ENCODE measurements at places on chromosomes 11 and 22.

GRCh38 chr11:8442301-8442700, 151.7 kb downstream of the STK33 start:
- DNase-seq, result no peak

GRCh38 chr22:36368359-36368983, 19.3 kb downstream of the MYH9 start:
- DNase-seq, result no peak

DNA sequence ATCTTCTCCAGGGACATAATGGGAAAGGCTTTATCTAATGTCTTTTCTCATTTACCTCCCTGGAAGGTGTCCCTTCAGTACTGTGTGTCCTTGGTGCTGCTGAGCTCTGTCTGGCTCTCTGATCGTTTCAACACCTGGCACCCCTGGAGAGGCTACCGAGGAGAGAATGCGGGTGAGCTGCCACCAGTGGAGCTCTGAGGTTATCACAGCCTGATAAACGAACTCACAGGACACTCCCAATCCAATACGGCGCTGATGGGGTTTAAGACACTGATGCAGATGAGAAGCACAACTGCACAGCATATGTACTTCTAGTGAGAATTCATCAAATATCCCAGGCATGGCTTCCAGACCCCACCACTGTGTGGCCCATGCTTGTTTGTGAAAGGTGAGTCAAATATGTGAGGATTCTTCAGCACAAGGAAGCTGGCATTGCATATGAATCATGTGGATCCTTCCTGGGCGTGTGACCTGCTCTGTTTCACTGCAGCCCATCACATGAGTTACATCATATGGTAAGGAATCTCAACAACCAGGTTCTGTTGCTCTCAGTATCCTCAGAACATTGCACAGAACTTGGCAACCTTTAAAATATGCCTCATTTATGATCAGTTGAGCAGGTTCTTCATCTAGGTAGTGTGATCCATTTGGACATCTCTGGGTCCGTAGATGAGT, 34.8 kb upstream of the VWA5A start:
- no peak for DNase-seq

GRCh38 chr11:45178890-45179671, 32.6 kb downstream of the PRDM11 start:
- DNase-seq, result no peak

GRCh38 chr11:107842412-107843100, 16.0 kb downstream of the SLC35F2 start:
- DNase-seq, result no peak

DNA sequence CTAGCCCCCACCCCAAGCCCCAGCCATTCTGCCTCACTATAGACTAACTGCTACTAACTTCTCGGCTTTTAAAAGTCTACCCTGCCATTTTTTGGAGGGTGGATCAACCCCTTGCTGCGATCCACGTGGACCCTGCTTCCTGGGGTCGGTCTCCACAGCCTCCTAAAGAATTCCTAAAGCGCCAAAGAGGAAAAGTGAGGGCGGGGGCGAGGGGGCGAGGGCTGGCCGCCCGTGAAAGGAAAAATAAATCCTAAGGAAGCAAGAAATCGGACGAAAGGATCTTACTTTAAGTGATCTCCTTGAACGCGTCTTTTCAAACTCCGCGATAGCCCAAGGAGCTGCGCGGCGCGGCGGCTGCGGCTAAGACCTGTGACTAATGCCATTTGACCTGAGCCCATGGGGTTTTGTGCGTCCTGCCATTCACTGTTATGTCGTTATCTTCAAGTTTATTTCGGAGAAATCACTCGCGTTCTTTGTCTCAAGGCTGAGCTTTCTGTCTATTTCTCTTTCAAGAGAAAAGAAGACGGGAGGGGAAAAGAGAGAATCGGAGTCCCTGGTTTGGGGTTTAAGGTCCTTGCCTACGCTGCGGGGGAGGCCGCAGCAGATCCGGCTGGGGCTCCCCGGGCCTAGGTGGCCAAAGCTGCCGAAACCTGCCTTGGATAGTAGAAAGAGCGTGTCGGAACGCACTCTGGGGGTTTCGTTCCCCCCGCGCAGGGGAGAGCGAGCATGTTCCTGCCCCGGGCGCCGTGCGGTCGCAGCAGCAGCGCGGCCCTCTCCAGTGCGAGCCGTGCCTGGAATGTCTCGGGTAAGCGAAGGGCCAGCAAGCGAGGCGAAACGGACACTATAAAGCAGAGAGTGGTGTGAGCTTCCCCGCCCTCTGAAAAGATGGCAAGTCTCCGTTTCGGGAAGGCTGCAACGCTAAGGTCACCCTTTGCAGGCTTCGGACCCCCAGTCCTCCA, 2.8 kb upstream of the DBX1 start:
- no peak for DNase-seq

DNA sequence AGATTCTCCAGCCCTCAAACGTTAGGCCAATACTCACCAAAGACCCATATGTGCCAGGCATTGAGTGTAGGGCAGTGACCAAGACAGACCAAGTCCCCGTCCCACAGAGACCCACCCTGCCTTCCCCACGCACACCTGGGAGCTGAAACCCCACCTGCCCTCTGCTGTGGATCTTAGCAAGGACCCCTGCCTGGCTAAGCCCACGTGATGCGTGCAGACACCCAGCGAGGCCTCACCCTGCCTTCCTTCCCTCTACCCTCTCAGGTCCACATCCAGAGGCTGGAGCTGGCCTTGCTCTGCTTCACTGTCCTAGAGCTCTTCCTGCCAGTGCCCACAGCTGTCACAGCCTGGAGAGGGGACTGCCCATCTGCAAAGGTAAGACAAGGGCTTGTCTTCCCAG, 10.2 kb downstream of the MS4A10 start:
- no peak for DNase-seq

- DNase-seq, result no peak
These were observed 50.9 kb upstream of the PANX1 start for GRCh38 chr11:94077552-94078293.

DNA sequence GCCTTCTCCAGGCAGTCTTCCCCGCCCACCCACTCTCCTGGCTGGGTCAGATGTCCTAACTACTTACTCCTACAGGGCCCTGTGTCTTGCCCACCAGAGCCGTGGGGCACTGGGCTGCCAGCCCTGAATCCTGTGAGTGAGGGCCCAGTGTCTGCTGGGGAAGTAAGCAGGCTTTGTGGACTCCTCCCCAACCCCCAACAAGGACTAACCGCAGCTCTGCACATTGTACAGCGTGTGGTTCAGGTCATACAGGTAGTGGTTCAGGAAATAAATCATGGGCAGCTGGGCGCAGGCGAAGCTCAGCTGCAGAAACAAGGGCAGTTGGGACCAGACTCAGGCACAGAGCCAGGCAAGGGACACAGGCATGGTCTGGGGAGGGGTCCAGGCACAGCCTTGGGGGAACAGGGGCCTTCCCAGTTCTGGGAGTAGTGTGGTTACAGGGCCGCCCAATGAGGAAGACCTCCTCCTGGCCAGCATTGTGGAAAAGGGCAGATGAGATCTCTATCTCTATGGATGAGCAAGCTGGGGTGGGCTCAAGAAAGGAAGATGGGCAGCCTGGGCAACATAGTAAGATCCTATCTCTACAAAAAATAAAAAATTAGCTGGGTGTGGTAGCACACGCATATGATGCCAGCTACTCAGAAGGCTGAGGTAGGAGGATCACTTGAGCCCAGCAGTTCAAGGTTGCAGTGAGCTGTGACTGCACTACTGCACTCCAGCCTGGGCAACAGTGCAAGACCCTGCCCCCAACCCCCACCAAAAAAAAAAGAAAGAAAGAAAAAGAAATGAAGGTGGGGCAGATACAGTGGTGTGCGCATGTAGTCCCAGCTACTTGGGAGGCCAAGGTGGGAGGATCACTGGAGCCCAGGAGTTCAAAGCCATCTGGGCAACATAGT, 5.5 kb downstream of the UNC93B1 start:
- DNase-seq, result no peak

DNA sequence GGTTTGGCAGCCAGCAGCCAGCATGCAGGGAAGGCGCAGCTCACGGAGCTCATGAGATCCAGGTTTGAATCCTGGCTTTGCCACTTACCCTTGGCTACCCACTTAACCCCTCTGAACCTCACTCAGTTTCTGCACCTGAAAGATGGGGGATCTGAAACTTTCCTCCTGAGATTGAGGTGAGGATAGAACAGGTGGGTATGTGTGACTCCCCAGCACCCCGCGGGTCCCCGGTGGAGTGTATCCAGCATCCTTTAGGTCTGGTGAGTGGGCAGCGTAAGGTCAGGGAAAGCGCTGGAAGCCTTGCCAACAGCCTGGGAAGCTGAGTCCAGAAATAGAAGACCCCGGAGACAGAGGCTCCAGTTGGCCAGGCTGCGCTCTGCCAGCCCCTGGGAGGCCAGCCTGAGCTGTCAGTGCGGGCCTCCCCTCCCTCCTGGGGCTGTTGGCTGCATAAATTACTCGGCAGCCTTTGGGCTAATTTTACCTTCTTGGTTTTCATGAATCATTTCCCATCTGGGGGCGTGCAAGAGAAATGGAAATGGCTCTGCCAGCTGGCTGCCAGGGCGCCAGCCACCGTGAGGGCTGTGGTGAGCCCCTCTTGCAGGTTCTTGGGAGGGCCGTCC, 17.6 kb downstream of the PRDM11 start:
- no peak for DNase-seq

DNA sequence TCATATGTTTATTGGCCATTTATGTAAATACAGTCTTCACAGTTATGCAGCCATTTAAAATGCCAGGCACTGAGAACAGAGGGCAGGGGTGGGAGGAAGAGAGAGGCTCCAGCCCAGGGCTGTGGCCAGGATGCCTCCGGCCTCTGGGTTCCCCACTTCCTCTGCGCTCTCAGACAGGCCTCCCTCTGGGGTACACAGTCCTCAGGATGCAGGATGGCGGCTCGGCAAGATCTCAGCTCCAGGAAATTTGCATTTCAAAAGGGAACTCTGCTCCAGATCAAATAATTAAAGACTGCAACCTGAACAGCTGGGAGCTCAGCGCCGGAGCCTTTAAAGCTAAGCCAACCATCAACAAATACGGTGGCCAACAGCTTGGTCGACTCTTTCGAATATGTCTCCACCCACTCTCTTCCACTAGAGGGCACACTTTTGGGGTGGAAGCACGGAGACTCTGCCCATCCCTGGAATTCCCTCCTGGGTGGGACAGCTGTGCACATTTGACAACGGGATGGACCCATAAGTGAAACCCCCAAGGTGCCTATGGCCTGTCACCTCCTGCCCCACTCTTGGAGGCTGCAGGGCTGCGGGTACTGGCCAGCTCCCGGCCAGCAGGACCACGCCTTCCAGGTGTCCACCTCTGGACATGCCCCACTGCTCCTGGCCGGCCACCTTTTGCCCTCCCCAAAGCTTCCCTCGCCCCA, 1044.7 kb downstream of the BRD1 start:
- DNase-seq, result no peak

- DNase-seq, result no peak
These were observed 47.9 kb downstream of the KCNQ1OT1 start for GRCh38 chr11:2651826-2652271.

DNA sequence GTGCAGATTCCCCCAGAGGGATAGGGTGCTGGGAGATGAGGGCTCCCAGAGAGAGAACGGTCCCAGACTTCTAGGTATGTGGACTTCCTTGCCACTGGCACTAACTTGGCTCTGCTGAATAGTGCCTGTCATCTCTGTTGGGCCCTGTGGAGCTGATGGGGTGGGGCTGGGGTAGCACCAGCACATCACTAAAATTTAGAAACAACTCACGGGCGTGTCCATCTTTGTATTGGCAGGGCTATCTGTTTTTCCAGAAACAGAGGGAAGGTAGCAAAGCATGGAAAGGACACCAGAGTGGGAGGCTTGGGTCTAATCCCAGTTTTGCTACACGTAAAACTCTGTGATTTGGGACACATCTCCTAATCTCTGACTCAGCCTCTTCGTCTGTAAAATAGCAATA, 25.8 kb downstream of the SWAP70 start:
- DNase-seq, result no peak

GRCh38 chr22:41341990-41342389, 39.8 kb upstream of the TEF start:
- no peak for DNase-seq

DNA sequence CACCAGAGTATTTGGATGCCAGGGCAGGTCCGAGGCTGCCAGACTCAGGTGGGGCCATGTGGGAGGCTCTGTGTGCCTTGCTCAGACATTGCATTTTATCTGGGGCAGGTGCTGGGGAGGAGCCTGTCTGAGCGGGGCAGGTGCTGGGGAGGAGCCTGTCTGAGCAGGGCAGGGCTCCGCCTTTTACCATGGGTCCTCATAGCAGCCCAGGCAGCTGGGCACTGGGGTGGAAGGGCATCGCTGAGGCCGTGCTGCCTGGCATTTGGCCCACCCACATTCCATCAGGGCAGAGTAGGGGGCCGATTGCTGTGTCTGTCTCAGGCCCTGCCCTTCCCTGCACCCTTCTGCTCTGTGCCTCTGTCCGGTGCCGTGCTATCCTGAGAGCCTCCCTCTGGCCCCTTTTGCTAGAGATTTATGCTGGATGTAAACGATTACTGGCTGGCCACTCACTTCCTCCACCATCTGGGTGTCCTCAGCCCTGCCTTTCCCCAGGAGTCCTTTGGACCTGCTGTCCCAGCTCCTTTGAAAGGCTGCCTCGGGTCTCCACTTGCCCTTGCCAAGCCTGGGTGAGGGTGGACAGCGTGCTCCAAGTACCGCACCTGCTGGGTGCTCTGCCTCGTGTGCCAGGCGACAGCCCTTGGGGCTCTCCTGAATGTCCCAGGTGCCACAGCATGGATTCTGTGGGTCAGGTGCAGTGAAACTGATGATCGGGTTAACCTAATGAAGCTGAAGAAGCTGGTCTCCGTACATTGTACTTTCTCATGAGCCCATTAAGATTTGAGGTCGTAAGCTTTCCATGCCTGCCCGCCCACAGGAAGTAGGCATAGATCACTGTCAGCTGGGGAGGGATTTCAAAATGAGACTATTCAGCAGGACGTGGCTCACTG, 281.6 kb downstream of the TBC1D22A start:
- no peak for DNase-seq

GRCh38 chr11:19996571-19996970, 163.7 kb downstream of the DBX1 start:
- DNase-seq, result no peak

GRCh38 chr11:120147950-120148270, 10.0 kb upstream of the TRIM29 start:
- DNase-seq, result no peak

- no peak for DNase-seq
These were observed 40.5 kb downstream of the NCAM1 start for GRCh38 chr11:113001709-113002108.

DNA sequence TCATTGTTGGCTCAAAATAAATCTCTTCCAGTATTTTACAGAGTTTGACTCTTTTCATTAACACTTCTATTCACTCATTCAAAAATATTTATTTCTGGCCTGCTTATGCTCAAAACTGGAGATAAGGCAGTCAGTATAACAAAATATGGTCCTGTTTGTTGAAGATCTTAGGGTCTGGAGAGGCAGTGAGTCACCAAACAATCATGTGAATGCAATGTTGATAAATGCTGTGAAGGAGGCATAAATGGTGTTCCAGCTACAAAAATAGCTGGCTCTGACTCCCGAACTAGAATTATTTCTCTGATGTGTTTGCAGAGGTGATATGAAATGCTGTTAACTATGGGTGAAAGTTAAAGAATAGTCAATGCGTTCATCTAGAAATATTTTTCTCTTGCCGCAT, 390.6 kb downstream of the AASDHPPT start:
- no peak for DNase-seq
